ENCODE measurements at places on chromosomes 6 and 20.

DNA sequence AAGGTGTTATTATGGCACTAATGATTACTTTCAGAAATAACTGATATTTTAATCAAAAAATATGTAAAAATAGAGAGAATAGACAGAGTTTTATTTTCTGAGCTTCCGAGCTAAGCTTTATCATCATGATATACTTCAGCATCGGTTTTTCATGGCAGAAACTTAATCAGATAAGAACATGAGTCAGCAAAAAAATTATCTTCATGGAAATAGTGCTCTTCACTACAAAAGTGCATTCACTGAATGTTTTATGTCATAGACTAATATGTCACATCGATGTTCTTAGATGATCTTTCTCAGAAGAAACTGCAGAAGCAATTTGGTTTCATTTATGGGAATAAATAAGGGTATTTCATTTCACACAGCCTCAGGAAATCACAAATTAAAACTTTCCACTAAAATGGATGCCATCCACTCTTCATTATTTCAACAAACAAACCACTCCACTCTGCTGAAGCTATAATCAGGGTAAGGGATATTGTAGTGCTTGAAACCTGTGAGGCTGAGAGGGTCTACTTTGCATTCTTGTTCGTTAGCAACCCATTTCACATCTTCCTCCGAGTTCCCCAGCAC, 10.2 kb upstream of the MAP3K7 start:
- no peak for DNase-seq

- no peak for DNase-seq
Measured at GRCh38 chr6:63430985-63431519, 111.3 kb upstream of the LGSN start.

DNA sequence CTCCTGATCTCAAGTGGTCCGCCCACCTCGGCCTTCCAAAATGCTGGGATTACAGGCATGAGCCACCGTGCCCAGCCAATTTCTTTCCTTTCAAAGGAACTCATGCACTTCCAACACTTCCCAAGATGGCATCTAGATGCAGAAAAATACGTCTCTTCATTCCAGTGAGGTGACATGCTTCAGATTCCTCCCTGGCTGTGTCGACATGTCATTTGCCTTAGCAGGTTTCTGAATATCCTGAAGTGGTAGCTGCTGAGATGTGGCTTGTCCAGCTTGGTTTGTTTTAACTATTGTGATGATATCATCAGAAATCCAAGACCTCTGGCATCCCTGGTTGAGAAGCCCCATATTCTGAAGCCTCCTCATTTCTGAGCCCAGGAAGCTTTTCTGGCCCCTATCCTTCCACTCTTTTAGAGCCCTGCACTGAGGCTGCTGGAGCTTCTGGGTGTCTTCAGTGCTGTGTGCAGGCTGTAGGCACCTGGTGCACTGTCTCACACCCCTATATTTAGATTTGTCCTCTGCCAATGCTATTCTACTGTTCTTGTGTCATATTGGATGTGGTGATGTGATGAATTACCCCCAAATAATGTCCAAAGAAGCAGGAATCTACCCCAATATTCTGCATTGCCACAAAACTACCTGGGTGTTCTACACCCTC, 73.3 kb upstream of the E2F3 start:
- no peak for DNase-seq

DNA sequence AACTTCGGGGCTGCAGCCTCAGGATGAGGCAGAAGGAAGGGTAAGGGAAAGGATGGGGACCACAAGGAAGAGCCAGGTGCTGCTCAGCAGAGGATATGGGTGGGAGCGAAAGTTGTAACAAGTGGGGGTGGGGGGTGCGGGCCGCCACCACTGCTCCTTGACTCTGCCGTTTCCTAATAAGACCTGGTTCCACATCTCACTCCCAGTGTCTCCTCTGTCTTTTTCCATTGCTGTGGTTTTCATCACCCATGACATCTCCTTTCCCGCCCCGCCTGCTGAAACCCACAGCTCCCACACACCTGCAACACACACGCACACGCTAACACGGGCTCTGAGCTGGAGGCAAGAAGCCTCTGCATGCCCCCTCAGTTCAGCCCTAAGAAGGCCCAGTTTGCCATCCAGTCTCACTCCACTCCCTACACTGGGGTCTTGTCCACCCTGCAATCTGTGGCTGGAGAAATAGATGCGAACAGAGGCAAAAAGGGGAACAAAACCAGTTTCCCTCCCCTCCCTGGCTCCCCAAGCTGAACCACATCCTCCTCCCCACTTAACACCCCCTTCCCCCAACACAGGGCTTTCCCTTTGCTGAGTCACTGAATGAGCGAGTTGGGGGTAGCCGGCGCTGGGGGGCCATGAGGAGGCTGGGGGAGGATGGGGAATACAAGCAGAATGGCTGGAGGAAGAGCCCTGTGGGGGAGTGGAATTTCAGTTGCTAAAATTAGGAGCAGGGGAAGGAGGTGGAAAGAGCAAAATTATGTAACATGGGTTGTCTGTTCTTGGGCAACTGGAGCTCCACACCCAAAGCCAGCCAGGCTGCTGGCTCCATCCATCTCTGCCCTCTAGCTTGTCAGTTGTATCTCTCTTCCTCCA, 11.5 kb downstream of the NFKBIL1 start:
- DNase-seq, result no peak

DNA sequence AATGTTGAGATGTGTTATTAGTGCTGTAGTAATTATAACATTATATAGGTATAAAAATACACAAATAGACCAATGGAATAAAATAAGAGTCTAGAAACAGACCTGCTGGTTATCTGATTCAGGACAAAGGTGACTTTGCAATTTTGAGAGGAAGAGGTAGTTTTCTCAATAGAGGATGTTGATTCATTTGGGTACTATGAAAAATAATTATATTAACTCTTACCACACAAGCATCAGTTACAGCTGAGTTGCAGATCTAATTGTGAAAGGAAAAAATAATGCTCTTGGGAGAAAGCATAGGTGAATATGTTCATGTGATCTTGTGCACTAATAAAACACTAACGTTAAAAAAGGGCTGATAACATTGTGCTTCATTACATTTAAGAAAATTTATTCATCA, 103.0 kb downstream of the BCKDHB start:
- DNase-seq, result no peak

- DNase-seq, result no peak
Measured at GRCh38 chr6:112636650-112637262, 289.6 kb downstream of the RFPL4B start.

DNA sequence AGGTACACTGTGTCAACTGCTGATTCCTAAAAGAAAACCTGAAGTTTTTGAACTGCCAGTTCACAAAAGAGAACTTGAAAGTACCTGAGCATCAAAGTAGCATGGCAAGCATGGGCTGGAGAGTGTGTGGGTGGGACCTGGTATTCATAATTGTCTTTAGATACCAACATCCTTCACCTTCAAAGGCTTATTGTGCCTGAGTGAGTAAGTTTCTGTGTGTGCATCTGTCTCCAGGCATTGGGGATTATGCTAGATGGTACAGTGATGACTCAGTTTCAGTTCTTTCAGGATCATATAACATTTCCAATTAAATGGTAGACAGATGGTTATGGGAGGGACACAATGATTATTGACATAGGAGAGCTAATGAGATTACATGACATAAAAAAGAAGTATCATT, 238.5 kb downstream of the ZFAND3 start:
- DNase-seq, result peak; percentile 23

DNA sequence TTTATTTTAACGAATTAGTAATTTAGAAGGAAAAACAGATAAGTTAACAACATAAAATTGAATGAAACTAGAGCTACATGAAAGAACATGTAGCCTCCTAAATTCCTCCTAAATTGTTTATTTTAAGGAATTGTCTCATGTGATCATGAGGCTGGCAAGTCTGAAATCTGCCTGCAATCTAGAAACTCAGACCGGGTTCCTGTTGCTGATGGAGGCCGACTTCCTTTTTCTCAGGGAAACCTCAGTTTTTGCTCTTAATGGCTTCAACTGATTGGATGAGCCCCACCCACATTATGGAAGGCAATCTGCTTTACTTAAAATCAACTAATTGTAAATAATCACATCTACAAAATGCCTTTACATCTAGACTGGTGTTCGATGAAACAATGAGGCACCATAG, 267.6 kb upstream of the PRND start:
- DNase-seq, result no peak

DNA sequence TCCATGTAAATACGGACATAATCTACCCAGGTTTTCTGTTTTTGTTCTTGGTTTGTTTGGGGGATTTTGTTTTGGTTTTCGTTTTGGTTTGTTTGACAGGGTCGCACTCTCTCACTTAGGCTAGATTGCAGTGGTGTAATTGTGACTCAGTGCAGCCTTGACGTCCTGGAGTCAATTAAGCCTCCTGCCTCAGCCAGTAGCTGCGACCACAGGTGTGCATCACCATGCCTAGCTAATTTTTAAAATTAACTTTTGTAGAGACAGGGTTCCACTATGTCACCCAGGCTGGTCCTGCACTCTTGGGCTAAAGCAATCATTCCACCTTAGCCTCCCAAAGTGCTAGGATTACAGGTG, 37.8 kb upstream of the EYA4 start:
- no peak for DNase-seq

GRCh38 chr6:108566406-108566805, 5.7 kb downstream of the FOXO3 start:
- no peak for DNase-seq

GRCh38 chr6:169989594-169989993, 238.2 kb downstream of the ERMARD start:
- no peak for DNase-seq
